Esophagus squamous epithelium (tissue), 5 donors: ENCODE measurements at places on chromosomes 12 and 14. TPM values are rescaled to one million over a fixed set of nuclear protein-coding genes. Genes with fewer than 3 reads are reported as not detected.

DNA sequence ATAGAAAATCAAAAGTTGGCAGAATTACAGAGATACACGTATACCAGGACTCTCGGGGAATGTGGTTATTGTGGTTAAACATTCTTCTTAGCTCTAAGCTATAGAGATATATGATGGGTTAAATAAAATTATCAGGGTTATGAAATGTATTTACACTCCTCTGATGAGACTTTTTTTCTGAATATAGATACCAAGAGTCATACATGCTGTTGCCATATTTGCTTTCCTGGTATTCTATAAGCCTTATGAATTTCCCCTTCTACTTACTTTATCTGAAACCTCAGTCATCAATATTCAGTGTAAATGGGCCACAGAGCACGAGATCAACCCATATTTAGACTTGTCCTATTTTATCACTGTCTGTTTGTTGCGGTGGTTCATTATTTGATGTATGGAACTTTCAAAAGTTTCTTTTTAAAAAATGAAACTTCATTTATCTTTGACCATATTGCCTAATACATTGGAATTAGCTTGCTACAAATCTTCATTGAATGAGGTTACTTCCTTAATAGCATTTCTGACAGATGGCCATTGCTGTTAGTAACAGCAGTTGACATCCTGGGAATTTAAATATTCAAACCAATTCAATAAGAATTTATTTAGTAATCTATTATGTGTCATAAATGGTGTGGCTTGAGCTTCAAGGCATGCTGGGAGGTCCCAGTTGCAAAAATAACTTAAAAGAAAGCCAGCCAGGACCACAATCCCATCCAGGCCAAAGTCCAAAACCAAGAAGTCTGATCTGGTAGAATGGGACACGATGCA, 393.5 kb downstream of the PCNX1 start:
- no peaks in the 10 kb centered on the region for H3K27me3 ChIP-seq
- H3K4me1 ChIP-seq: no peaks in the 10 kb centered on the region
- no peaks in the 10 kb centered on the region for H3K36me3 ChIP-seq
- H3K4me3 ChIP-seq: no peak overlapping the region
- DNase-seq: no peak

- H3K4me1 ChIP-seq: no peaks in the 10 kb centered on the region
- no peak overlapping the region for H3K27ac ChIP-seq
- no peak for DNase-seq
Observed at GRCh38 chr14:31895206-31895605, 181.9 kb upstream of the ARHGAP5 start.

DNA sequence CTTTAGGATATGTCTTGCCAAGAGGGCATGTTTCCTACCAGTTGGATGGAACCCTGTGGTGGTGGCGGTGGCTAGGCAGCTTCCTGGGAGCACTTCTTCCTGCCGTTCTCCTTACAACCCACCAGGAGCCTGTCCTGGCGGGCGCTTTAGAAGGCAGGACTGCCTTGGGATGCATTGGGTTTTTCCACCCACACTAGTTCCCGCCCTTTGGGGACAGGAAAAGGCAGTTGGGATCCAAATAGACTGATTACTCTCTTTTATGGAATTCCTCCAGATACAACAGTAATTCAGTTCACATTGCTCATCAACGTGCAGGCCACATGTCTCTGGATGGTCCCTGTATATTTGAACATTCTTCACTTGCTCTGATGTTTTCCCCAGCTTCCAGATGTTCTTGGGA, 305.7 kb upstream of the SSTR1 start:
- H3K36me3 ChIP-seq: no peaks in the 10 kb centered on the region
- DNase-seq: no peak
- H3K4me3 ChIP-seq: no peak overlapping the region

- no peaks in the 10 kb centered on the region for H3K36me3 ChIP-seq
- peak; percentile 8 for DNase-seq
- no peaks in the 10 kb centered on the region for H3K27me3 ChIP-seq
- peaks cover 22% of the 10 kb centered on the region for H3K4me1 ChIP-seq
- H3K4me3 ChIP-seq: peak overlapping the region; percentile 93
Observed at GRCh38 chr14:92105893-92106142, 564 bp downstream of the ATXN3 start.

GRCh38 chr12:87160848-87161601, 868.2 kb downstream of the C12orf50 start:
- no peaks in the 10 kb centered on the region for H3K36me3 ChIP-seq
- no peaks in the 10 kb centered on the region for H3K4me1 ChIP-seq
- H3K4me3 ChIP-seq: no peak overlapping the region
- no peak overlapping the region for H3K27ac ChIP-seq
- H3K27me3 ChIP-seq: no peaks in the 10 kb centered on the region

- no peak overlapping the region for H3K4me3 ChIP-seq
- peak overlapping the region; percentile 79 for H3K27ac ChIP-seq
- peak; percentile 49 for DNase-seq
- H3K4me1 ChIP-seq: peaks cover 9% of the 10 kb centered on the region
Observed at GRCh38 chr12:26274441-26275312, 79.3 kb downstream of the SSPN start.

GRCh38 chr12:92465786-92466295, 236.9 kb upstream of the PLEKHG7 start:
- peaks cover 10% of the 10 kb centered on the region for H3K4me1 ChIP-seq
- H3K36me3 ChIP-seq: no peaks in the 10 kb centered on the region
- no peak for DNase-seq
- no peak overlapping the region for H3K4me3 ChIP-seq
- H3K27ac ChIP-seq: peak overlapping the region; percentile 15

Gene KRT80
- 12.0 TPM for total RNA-seq

Gene PPFIA2
- 2.3 TPM for total RNA-seq
